Stimulated activated CD8-positive, alpha-beta memory T cell treated with anti-CD3 and anti-CD28 coated beads, Interleukin-2, amount 100 ng/mL, for 1 hour (primary cell): ENCODE measurements at places on chromosomes 7 and 10.

DNA sequence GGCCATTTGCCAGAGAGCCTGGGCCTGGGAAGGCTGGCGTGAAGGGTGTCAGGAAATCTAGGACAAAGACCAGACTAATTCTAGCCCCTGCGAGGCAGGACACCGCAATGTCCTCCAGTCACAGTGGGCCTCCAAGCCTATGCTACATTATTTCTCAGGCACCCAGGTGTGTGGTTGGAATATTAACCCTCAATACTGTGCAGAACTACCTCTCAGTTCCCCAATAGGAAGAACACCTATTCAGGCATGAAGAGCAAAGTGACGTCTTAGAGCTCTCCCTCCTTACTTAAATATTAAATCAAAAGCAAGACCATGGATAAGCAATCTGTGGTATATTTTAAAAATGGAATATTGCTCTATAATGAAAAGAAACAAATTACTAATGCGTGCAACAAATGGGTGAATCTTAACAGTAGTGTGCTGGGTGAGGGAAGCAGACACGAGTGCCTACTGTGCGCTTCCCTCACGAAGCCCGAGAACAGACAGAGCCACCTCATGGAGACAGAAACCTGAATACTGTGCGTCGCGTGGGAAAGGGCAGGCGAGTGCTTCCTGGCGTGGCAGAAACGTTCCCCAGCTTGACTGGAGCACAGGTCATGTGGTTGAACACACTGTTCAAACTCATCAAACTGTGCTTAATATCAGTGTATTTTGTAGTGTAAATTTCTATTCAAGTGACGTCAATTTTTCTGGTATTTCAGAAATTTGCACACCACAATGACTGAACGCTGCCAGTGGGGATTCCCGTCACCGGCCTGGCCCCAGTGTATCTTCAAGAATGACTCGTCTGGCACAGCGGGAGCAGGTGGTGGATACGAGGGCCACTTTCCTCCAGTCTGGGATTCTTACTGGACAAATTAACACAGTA, 15.5 kb upstream of the PTPRN2 start:
- no peak for DNase-seq

DNA sequence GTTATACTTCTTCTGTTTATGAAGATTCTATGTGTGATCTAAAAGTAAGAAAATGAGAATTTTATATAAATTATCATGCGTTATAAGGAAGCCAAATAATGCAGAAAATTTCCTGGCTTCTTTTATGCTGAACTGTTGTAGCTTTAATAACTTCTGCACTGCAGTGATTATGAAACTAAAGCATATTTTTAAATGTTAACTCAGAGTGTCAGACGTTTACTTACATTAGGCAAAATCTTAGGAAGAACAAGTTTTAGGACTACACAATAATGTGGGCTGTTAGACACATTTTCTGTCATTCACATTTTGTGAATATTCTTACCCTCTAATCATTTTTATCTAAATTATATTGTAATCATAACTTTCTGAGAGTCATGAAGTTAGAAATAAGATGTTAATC, 22.0 kb downstream of the GRM3 start:
- DNase-seq, result no peak

- no peak for DNase-seq
Observed at GRCh38 chr7:28988810-28989209, 30.7 kb upstream of the TRIL start.

DNA sequence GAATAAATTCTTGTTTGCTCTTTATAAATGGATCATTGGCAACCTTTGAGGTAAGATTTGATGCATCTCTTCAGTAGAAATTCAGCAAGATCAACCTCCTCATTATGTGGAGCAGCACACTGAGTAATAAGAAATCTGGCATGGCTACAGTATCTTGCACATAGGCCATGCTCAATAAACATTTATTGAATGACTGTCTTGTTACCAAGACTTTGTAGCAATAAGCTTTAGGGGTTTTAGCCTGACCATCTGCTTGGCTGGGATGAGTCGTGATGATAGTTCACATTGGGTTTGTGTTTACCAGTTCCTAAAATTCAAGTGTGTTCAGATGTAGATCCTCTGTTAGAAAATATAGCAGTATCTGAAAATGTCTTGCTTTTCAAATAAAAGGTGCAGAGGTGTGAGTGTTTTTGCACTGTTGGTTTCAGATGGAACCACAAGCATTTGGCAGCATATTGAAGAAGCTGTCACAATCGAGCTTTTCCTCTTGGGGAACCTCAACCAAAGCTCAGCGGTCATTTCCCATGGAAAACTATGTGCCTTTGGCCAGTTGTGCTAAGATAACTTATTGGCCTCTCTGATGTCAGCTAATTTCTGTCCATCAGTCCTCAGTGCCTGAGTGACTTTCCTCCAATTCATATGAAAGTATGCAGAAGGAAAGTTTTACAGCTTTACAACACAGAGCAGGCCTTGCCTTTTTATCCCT, 442.6 kb downstream of the GFRA1 start:
- DNase-seq, result no peak

GRCh38 chr7:128448751-128449302, 6.9 kb upstream of the HILPDA start:
- no peak for DNase-seq

GRCh38 chr7:2629746-2630681, 1.8 kb upstream of the TTYH3 start:
- no peak for DNase-seq

GRCh38 chr7:52897713-52898112, 137.7 kb upstream of the POM121L12 start:
- no peak for DNase-seq

DNA sequence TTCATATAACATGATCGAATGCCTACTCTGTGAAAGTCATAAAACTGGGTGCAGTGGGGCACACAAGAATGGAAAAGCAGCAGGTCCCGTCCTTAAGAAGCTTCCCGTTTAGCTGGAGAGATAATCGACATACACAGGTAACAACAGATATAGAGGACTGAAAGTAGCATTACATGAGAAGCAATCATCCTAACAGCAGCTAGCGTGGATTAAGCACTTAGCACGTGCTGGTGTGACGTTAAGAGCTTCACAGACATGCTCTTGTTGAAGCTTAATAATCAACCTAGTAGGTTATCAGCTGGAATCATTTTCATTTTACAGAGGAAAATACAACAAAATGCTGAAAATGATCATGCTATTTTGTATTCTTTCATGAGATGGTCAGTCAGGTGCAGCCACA, 184.8 kb downstream of the GPAM start:
- DNase-seq, result no peak

DNA sequence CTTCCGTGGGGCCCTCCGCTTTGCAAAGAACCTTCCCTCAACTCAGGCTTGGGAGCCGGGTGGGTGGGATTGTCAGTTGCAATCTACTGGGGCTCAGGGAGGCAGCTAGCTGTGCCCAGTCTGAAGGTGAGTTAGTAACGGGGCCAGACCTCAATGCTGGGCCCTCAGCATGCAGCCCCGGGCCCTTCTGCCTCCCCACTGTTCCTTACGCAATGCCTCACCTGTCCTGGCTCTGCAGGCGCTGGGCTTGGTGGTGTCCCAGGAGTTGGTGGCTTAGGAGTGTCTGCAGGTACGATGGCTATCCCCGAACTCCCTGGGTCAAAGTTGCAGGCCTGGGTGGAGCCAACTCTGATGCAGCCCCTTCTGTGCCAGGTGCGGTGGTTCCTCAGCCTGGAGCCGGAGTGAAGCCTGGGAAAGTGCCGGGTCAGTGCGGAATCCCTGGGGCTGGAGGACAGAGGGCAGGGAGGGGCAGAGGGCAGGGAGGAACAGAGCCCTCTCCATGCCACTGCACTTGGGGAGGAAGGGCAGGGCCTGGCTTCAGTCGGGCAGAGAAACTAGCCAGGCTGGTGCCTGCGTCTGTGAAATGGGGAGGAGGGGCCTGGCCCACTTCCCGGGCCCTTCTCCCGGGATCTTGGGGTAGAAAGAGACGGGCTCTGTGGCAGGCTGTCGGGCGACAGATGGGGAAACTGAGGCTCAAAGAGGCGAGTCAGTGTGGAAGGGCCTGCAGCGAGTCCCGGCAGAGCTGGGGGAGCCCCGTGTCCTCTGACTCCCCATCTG, 15.0 kb downstream of the ELN start:
- no peak for DNase-seq
